ENCODE measurements at places on chromosomes 11 and 22. TPM values are rescaled to one million over a fixed set of nuclear protein-coding genes. Genes with fewer than 3 reads are reported as not detected.

Gene GTSE1
- 0.25 TPM for total RNA-seq

DNA sequence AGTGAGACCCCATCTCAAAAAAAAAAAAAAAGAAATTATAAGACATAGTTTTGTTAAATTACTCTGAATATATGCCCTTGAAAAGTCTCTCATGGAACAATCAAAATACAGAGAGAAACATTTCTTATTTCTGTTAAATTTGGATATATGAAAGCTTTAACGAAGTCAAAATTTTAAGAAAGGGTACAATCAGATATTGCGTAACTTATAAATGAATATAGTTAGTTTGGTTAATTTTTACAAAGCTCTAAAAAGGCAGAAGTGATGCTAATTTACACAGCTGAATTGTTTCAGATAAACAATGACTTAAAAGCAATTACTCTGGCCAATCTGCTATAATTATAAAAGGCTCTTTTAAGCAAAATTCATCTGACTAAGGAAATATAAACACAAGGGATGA is 611.6 kb upstream of the CCDC179 start:
- no peak for DNase-seq
- H3K27ac ChIP-seq = no peak overlapping the region
- H3K27me3 ChIP-seq = no peaks in the 10 kb centered on the region
- no peak overlapping the region for H3K4me3 ChIP-seq
- H3K36me3 ChIP-seq = no peaks in the 10 kb centered on the region

- no peak overlapping the region for H3K27ac ChIP-seq
- H3K36me3 ChIP-seq = no peaks in the 10 kb centered on the region
- no peak for DNase-seq
Observed at GRCh38 chr11:104858882-104859775, 39.1 kb downstream of the CASP12 start.

DNA sequence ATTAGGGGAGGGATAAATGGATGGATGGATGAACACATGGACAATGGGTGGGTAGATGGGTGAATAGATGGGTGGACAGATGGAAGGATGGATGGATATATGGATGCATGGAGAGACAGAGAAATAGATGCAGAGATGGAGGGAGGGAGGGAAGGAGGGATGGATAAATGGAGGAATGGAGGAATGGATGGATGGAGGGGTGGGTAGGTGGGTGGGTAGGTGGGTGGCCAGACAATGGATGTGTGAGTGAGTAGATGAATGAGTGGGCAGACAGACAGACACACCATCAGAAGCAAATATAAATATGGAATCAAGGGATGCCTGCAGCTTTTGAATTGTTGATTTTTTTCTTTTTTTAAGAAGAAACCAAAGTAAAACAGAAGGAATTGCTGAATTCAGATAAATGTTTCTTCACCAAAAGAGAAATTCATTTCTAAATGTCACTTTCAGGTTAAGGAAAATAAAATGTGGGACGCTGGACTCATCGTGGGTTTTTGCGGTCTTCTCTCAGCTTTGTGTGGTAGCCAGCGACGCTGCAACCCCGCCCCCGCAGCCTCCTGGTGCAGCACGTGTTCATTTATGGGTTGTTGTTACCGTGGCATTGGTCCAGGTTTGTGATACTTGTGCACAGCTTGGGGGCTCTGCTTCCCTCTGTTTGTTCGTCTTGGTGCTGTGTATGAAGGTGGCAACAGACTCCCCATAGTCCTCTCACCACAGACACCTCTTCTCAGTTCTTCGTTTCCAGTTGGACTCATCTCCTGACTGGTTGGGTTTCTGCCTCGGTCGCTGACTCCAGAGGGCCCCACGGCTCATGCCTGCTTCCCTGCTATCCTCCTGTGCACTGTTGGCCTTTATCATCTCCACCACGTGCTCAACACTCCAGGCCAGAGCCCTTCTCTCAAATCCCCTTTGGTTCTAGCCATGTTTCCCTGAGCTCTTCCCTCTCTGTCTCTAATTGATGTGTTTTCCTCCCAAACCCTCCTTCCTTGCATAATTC is 76.4 kb downstream of the CDKN1C start:
- H3K27ac ChIP-seq = no peak overlapping the region
- peaks cover 7% of the 10 kb centered on the region for H3K4me1 ChIP-seq
- H3K4me3 ChIP-seq = no peak overlapping the region

Gene GAB4
- total RNA-seq = not detected

DNA sequence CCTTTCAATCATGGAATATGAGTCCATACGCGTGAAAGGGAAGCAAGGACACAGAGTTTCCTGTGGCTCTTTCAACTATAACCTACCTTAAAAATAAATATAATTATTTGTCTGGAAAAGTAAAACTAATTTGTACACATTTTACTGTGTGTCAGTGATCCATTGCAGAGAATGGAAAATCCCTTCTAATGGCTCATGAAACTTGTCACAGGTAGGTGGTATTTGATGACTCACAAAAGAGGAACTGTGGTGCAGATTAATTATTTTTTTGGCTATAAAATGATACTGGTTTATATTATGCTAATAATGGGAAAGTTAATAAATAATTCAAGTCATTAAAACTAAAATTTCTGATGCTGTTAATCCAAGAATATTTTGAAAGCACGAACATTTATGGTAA is 792.2 kb downstream of the METTL15 start:
- DNase-seq = no peak
- no peak overlapping the region for H3K4me3 ChIP-seq
- H3K36me3 ChIP-seq = no peaks in the 10 kb centered on the region

Gene DGAT2
- total RNA-seq = 17.8 TPM

DNA sequence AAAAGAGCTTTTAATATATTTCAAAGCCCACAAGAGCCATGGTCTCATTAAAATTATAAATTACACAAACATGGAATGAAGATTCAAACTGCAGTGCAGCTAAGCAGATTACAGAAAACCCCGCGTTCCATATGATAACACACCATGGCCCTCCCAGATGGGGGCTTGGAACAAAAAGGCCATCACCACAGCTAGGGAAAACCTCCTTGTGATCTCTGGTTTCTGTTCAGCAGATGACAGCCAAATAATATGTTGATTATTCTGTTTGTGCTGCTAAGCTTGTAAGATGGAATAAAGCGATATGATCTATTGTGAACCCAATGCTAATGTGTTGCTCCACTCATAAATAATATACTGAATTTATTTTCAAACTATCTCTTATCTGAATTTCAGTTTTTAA is 28.5 kb downstream of the IMMP1L start:
- no peaks in the 10 kb centered on the region for H3K27me3 ChIP-seq
- H3K4me1 ChIP-seq = no peaks in the 10 kb centered on the region
- no peak for DNase-seq
- H3K4me3 ChIP-seq = no peak overlapping the region

Gene TST
- total RNA-seq = 36.8 TPM

DNA sequence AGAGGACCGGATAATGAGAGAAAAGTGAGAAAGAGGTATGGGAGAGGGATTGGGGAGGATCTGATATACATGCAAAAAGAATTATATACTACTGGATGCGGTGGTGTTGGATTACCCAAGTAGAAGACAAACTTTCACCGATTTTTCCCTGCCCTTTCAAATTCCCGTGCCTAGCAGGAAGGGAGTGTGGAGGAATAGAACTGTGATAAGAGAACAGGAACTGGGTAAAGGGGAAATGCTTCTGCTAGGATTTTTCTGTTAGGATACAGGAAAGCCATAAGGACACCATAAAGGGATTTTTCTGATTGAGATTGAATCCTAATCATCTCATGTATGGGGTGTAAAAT is 480 bp upstream of the MTMR2 start:
- no peak for DNase-seq
- no peaks in the 10 kb centered on the region for H3K27me3 ChIP-seq
- H3K4me3 ChIP-seq = peak overlapping the region; percentile 90
- no peaks in the 10 kb centered on the region for H3K36me3 ChIP-seq

- H3K27ac ChIP-seq = no peak overlapping the region
- H3K4me3 ChIP-seq = no peak overlapping the region
- H3K27me3 ChIP-seq = no peaks in the 10 kb centered on the region
- H3K4me1 ChIP-seq = no peaks in the 10 kb centered on the region
- no peak for DNase-seq
Observed at GRCh38 chr11:84044706-84045105, 758.5 kb upstream of the CCDC90B start.

GRCh38 chr11:8480858-8481257 is 113.2 kb downstream of the STK33 start:
- H3K27me3 ChIP-seq = no peaks in the 10 kb centered on the region
- H3K4me1 ChIP-seq = peaks cover 7% of the 10 kb centered on the region
- H3K36me3 ChIP-seq = no peaks in the 10 kb centered on the region
- DNase-seq = no peak
- H3K27ac ChIP-seq = no peak overlapping the region

GRCh38 chr11:110366291-110366690 is 63.5 kb upstream of the FDX1 start:
- DNase-seq = peak; percentile 96
- peak overlapping the region; percentile 69 for H3K27ac ChIP-seq
- H3K27me3 ChIP-seq = no peaks in the 10 kb centered on the region
- peaks cover 30% of the 10 kb centered on the region for H3K4me1 ChIP-seq
- H3K36me3 ChIP-seq = no peaks in the 10 kb centered on the region
